Heart left ventricle (tissue), 16 donors: ENCODE measurements at places on chromosomes 2 and 18. TPM values are rescaled to one million over a fixed set of nuclear protein-coding genes. Genes with fewer than 3 reads are reported as not detected.
A peak's percentile ranks its signal among the peaks of the same experiment; 100 is the strongest.

Gene SCN2A
- total RNA-seq, result 0.19 TPM

GRCh38 chr2:214730800-214731407 lies 78.6 kb downstream of the BARD1 start:
- no peak for DNase-seq

- DNase-seq, result no peak
These were observed 37.8 kb upstream of the STAT4 start for GRCh38 chr2:191188550-191189093.

GRCh38 chr18:35524226-35524625 lies 26.5 kb upstream of the INO80C start:
- peak; percentile 60 for DNase-seq

- no peak for DNase-seq
These were observed 58.0 kb downstream of the RAB31 start for GRCh38 chr18:9766076-9766481.
